ENCODE measurements at places on chromosomes 12 and 14.
A peak's percentile ranks its signal among the peaks of the same experiment; 100 is the strongest.

- DNase-seq = peak; percentile 28
Measured at GRCh38 chr12:116659771-116660481, 77.9 kb downstream of the SPRING1 start.

DNA sequence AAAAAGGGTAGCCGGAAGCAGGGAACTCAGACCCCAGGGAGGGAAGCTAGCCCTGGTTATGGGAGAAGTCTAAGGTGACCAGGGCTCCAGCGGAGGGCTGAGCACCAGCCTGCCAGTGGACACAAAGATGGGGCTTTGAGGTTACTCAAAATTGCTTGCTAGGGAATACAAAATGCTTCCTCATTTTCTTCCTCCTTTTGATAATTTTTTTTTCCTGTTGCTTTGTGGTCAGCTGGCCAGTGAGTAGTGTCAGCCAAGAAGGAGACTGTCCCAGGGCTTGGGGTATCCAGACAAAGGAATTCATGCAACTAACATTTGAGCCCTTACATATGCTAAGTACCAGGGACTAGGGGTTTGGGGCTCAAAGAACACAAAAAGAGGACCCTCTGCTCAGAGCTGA lies 206.2 kb downstream of the PPM1H start:
- DNase-seq = no peak

DNA sequence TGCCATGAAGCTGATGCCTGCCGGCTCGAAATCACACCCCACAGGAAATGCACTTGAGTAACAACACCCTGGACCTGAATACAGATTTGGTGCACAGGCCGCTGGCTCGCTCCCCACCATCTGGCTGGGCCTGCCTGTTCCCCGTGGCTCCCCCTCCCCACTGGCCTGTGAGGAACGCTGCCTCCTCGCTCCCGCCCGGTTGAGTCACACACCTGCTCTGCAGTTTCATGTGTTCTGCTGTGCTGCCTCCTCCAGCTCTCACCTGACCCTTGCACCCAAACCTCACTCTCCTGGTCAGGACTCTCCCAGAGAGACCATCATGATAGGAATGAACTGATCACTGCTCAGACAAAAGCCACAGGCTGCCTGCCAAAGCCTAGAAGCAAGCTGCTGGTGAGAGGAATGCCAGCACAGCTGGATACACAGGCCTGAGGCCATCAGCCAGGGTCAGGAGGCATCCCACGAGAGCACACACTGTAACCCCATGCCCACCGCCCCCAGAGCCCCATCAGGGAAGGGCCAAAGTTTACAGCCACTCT lies 3.8 kb upstream of the SIVA1 start:
- DNase-seq = no peak

- DNase-seq = no peak
Measured at GRCh38 chr12:108622921-108623514, 10.7 kb downstream of the SELPLG start.

GRCh38 chr14:51445001-51445390 lies 204.9 kb downstream of the TMX1 start:
- no peak for DNase-seq

DNA sequence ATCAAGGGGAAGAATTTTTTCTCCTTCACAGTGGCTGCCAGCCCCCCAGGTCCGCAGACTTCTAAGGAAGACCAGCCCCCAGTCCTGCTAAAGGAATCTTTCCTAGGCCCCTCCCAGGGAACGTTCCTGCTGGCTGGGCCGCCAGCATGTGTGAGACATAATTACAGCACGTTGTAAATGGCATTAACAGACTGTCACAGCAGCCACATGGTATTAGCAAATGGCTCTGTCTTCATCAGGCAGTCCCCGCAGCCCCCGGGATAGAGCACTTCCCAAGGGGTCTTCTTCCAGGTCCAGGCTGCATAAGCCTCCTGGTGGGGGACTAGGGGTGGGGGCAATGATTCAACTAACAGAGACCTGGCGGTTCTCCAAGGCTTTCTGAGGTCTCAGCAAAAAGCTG lies 34.9 kb upstream of the FAM222A start:
- DNase-seq = peak; percentile 12

- no peak for DNase-seq
Measured at GRCh38 chr14:29310757-29311156, 544.2 kb downstream of the FOXG1 start.

DNA sequence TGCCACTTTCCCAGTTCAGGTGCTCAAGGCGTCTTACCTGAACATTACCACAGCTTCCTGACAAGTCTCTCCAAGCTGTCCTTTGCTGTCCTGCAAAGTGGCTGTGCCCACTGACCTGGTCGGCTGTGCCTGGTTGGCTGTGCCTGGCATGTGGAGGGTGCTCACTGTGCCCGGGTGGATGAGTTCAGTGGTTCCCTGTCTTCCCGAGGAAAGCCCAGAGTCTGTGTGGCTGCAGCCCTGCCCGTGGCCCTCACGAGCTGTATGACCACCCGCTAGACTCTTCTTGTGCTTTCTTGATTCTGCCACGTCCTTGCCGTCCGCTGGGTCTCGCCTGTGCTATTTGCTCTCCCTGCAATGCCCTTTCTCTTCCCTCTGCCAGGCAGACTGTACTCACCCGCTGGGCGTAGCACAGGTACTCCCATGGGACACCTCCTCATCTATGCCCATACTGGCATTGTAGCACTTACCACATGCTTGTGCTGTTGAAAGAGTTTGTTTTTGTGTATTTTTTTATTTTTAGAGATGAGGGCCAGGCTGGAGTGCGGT lies 95.9 kb downstream of the TSPAN9 start:
- no peak for DNase-seq

GRCh38 chr12:111174251-111174960 lies 194.5 kb downstream of the PHETA1 start:
- no peak for DNase-seq

DNA sequence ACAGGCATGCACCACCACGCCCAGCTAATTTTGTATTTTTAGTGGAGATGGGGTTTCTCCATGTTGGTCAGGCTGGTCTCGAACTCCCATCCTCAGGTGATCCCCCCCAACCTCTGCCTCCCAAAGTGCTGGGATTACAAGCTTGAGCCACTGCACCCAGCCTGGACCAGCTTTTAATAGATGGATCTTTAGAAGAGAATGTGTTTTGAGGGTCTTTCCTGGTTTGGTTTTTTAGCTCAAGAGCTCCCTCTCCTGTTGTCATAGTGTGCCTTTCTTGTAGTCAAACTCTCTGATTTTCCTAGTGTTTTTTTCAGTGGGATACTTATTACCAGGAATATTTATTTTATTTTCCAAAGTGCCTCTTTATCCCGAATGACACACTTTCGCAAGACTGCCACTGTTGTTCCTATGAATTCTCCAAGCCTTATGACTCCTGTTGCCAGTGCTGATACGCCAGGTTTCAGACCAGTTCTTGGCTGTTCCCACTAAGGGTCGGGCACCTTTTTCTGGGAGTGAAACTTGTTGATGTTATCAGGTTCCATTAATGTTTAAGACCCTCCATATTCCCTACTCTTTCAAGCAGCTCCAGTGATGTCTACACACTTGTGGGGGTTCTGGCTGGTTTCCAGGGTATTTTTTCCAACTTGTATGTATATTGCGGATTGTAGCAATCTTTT lies 31.5 kb upstream of the LIMA1 start:
- peak; percentile 54 for DNase-seq

DNA sequence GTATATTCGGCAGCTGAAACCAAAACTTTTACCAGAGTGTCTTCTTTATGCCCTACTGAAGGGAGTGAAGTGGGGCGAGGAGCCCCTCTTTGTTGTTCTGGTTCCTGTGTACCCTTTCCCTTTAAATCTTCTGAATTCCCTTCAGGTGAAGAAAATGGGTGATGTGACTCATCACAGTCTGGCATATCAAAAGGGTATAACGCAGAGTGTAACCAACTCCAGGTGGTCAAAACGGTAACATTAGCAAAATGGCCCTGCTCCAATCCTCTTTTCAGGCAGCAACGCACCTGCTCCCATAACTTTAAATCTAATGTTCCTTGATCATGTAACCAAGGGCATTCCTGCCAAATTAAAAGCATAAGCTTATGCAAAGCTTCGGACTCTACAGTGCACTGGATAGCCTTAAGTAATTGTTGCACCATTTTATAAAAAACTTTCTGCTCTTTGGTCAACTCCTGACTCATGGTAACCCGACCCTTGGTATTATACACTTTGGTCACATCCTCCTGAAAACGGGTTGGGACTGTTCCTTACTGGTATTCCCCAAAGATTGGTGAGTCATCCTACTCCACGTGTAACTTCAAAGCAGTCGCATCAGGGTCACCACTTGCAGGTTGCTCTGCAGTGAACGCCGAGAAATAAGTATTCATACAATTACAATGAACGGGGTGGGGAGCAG lies 83.1 kb downstream of the KCNMB4 start:
- DNase-seq = no peak

DNA sequence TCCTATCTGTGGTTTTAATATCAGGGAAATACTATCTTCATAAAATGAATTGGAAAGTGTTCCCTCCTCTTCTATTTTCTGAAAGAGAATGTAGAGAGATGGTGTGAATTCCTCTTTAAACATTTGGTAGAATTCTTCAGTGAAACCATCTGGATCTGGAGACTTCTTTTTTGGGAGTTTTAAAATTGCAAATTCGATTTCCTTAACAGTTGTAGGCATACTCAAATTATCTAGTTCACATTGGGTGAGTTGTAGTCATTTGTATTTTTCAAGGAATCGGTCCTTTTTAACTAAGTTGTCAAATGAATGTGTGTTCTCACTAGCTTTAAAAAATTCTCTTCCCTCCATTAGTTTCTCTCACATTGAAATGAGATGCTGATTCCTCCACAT lies 75.4 kb upstream of the CHST11 start:
- no peak for DNase-seq

DNA sequence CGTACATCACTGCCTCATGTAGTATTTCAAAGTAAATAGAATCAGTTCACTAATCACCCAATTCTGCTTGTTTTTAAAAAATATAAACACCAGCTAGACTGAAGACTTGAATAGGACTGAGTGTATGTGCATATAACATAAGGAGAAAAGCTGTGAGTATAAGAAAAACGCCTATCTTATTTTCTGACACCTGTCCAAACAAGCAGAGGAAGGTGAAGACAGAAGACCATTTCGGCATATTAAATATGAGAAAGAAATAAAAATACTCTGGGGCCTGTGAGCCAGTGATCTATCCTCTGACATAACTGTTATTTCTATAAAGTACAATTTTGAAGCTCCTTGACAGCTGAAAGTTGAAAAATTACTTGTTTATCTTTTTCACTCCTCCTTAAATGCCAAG lies 111.3 kb upstream of the EEA1 start:
- DNase-seq = no peak

DNA sequence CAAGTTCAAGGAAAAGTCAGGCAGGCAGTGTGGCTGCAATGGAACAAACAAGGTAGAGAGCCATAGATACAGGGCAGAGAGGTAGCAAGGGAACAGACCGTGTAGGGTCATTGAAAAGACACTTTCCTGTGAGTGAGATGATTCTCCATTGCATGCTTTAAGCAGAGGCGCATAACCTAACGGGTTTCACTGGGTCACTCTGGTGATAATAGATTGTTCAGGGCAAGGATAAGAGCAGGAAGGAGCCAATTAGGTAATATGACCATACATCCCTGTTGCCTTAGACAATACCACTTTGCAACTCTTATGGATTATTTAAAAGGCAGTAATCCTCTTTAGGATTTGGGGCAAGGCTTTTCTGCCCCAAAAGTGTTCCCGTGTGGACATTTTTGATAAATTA lies 214.1 kb downstream of the PTPRO start:
- no peak for DNase-seq

GRCh38 chr12:68474467-68475204 lies 136.1 kb upstream of the RAP1B start:
- no peak for DNase-seq

- no peak for DNase-seq
Measured at GRCh38 chr12:96303653-96304052, 96.6 kb downstream of the CDK17 start.

DNA sequence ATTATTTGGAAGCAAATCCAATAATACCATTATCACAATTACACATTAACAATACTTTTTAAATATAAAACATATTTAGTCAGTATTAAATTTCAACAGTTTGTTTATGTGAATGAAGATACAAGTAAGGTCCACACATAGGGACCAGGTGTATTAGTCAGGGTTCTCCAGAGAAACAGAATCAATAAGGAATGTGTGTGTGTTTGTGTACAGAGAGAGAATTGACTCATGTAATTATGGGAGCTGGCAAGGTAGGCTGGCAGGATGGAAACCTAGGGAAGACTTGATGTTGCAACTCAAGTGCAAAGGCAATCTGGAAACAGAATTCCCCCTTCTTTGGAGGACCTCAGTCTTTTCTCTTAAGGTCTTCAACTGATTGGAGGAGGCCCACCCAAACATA lies 123.2 kb upstream of the OTX2 start:
- DNase-seq = no peak

GRCh38 chr14:32430326-32430725 lies 101.2 kb downstream of the AKAP6 start:
- peak; percentile 11 for DNase-seq

DNA sequence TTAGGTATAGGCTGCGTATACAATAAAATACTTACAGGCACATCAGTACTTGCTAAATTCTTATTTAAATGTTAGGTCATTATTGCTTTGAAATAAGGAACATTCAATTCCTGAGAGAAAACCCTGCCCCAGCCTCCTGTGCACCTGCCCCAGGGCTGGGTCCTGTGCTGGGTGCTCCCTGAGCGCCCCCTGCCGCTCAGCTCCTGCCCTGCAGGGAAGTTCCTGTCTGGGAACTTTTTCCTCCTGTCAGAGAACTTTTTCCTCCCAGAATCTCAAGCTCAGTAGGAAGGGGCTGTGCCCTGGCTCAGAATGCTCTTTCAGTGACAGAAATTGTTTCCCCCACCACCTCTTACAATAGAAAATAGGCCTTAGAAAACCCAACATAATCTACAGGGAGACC lies 751.1 kb downstream of the TMEM121 start:
- no peak for DNase-seq

DNA sequence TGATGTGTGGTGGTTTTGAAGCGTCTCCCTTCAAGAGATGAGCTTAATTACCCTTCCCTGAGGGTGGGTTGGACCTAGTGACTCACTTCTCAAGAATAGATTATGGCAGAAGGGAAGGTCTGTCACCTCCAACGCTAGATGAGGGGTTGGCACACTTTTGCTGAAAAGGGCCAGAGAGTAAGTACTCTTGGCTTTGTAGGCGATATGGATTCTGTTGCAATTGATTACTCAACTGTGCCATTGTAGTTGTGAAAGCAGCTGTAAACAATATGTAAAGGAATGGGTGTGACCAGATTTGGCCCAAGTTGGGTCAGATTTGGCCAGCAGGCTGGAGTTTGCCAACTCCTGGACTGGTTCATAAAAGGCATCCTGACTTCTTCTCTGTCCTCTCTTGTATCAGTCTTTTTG lies 53.3 kb downstream of the SMIM41 start:
- no peak for DNase-seq

GRCh38 chr14:99431986-99432385 lies 48.7 kb downstream of the SETD3 start:
- DNase-seq = peak; percentile 19
